ENCODE measurements at places on chromosomes 3 and 15.
A peak's percentile ranks its signal among the peaks of the same experiment; 100 is the strongest.

DNA sequence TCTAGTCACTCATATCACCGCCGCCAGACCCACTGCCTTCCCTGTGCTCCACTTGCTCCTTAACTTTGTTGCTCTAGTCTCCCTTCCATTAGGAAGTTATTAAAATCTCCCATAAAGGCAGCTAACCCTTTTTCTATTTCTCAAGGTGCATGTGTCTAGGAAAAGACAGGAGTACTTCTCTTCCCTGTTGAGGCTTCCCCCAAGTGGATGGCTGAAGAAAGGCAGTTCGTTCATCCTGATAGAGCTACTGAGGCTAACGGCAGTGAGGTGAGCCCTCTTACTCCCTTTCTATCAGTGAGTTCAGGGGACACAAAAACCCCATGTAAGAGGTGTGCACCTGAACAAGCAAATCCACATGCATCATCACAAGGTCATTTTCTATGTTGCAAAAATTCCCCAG lies 397.8 kb downstream of the IGSF11 start:
- DNase-seq: no peak

- DNase-seq: no peak
Observed at GRCh38 chr15:47331829-47332393, 385.4 kb upstream of the SEMA6D start.

- no peak for DNase-seq
Observed at GRCh38 chr15:67181221-67181639, 73.2 kb downstream of the AAGAB start.

GRCh38 chr3:104920512-104920911 lies 446.2 kb upstream of the ALCAM start:
- no peak for DNase-seq

DNA sequence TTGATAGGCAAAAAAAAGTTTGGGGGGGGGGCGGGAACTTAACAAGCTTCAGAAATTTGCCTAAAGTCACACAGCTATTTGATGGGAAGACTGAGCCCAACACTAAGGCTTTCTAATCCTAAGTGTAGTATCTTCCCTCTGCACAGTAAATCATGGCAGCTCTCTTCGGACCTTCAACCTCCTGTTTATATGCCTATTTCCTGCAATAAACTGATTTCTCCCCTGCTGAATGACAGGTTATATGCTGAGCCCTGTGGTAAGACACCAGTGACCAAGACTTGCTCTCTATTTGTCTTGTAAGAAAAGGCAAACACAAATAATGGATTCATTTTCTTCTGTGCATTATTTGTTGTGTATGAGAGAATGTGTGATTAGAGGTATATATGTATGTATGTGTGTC lies 355.8 kb upstream of the ARRDC4 start:
- no peak for DNase-seq

DNA sequence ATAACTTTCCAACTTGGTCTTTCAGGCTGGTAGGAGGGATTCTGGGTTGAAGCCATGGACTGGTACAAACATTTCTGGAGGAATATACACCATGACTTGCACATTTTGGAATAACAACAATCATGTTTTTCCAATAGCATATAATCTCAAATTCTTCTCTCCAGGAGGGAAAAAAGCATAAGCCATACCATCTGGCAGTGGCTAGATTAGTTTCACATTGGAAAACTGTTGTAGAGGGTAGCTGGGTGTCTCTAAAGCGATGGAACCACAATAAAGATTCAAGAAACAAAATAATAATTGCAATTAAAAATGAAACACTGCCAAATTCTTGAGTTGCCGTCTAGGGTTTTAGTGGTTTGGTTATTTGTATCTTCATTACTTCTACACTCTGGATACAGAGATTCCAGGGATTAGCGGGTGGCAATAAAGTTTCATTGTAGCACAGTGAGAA lies 278.5 kb upstream of the RASGRP1 start:
- DNase-seq: no peak

- DNase-seq: peak; percentile 50
Observed at GRCh38 chr15:38683382-38684242, 119.0 kb upstream of the RASGRP1 start.

DNA sequence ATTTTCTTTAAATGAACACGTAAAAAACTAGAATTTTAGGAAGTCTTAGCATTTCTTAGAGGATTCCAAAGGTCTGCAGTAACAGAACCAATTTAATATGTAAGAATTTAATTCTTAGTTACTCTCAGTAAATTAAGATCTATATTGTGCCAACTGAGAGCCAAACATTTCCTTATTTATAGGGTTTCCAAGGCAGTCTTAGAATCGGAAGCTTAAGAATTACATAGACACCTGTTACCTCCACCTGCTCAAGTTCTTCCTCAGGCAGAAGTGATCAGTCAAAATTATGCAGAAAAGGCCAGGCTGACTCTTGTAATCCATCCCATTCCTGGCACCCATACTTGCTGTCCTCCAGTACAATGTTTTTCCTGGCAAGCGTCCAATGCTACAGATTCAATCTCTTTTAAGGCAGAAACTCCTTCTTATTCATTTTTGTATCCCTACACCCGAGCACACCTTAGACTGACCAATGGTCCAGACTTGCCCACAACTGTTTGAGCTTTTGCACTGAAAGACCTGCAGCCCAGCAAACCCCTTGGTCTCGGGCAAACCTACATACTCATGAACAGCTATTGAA lies 64.3 kb downstream of the NCEH1 start:
- no peak for DNase-seq

- DNase-seq: no peak
Observed at GRCh38 chr3:62874711-62875557, at the start of gene CADPS. CADPS (minus strand) TSS chr3:62875416; CDS start chr3:62875029, 387 bp downstream.

DNA sequence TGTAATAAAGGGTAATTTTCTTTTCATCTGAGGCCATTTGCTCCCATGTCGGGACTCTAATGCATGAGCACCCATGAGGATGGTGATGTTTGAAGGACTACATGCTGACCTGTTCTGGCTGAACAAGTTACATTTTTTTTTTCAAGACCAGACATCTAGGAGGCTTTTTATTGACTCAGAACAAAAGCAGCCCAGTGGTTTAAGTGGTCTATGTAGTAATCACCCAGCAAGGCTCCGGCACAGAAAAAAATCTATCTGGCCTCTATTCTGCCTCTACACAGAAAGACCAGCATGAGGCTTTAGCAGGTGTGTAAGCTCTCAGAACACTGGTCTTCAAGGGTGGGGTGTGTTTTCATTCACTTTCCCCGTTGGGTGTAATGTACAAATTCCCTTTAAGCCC lies 95.1 kb upstream of the ZBED2 start:
- DNase-seq: no peak

- no peak for DNase-seq
Observed at GRCh38 chr15:39885099-39885777, 34.8 kb downstream of the GPR176 start.

GRCh38 chr15:93159930-93160329 lies 70.9 kb upstream of the RGMA start:
- DNase-seq: no peak

- no peak for DNase-seq
Observed at GRCh38 chr3:73828348-73828747, 203.6 kb upstream of the PDZRN3 start.

GRCh38 chr3:47319956-47320355 lies 37.2 kb downstream of the KLHL18 start:
- DNase-seq: no peak

GRCh38 chr3:154936196-154936595 lies 143.9 kb upstream of the MME start:
- DNase-seq: no peak

- no peak for DNase-seq
Observed at GRCh38 chr15:91104111-91104510, 4.1 kb downstream of the SV2B start.

DNA sequence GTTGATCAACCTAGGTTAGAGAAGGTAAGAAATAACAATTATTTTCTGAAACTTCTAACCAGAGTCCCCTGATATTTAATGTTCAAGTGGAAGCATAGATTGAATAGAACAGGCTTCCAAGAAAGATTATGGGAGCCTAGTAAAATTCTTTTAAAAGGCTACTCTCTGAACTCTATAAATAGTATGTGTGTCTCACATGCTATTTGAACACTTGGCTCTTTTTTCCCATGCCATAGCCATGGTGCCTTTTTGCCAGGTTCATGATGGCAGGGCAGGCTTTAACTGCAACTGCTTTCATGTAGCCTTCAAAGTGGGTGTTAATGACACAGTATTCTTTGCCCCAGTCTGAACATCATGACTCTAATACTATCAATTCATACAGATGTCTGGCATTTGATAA lies 22.9 kb upstream of the STRIT1 start:
- DNase-seq: no peak

DNA sequence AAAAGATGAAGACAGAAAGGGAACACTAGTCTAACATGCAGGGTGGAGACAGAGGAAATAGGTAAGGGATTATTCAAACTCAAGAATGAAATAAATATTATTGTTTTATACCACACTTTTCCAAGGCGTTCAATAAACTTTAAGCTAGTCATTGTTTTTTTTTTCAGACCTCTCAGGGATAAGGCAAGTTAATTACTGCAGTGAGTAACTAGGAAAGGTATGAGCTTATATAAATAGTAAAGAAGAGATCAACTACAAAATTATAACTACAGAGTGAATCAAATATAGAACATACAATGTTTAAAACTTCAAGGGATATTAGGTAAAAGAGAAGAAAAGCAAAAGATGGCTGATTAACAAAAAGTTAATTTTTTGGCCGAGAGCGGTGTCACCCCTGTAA lies 31.5 kb upstream of the XXYLT1 start:
- DNase-seq: no peak

- no peak for DNase-seq
Observed at GRCh38 chr3:105728771-105729312, 140.0 kb downstream of the CBLB start.

DNA sequence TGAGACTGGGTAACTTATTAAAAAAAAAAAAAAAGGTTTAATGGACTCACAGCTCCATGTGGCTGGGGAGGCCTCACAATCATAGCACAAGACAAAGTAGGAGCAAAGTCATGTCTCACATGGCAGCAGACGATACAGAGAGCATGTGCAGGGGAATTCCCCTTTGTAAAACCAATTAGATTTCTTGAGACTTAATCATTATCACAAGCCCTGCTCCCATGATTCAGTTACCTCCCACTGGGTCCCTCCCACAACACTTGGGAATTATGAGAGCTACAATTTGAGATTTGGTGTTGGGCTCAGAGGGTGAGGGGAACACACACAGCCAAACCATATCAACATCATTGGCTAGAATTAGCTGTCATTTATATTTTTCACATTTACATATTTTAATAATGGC lies 221.0 kb downstream of the RSRC1 start:
- DNase-seq: no peak

- no peak for DNase-seq
Observed at GRCh38 chr3:130974201-130974600, 52.4 kb downstream of the ASTE1 start.

DNA sequence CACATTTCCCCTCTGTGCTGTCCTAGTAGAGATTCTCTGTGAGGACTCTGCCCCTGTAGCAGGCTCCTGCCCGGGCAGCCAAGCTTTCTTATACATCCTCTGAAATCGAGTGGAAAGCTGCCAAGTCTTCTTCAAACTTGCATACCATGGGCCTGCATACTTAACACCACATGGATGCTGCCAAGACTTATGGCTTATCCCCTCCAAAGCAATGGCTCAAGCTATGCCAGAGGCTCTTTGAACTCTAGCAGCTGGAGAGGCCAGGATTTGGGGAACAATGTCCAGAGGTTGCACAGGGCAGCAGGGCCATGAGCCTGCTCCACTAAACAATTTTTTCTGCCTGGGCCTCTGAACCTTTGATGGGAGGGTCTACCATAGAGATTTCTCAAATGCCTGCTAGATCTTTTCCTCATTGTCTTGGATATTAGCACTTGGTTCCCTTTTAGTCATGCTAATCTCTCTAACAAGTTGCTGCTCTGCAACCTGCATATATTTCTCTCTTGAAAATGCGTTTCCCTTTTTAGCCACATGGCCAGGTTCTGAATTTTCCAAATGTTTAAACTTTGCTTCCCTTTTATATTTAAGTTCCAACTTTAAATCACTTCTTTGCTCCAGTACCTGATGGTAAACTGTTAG lies 6.1 kb upstream of the PLSCR4 start:
- no peak for DNase-seq

- DNase-seq: no peak
Observed at GRCh38 chr15:78044407-78045155, 32.9 kb downstream of the TBC1D2B start.
